ENCODE measurements at places on chromosomes 3 and 15.

GRCh38 chr3:52298149-52299098 lies 10.8 kb downstream of the GLYCTK start:
- DNase-seq: no peak

- DNase-seq: no peak
Measured at GRCh38 chr3:190088890-190089289, 31.8 kb downstream of the P3H2 start.

DNA sequence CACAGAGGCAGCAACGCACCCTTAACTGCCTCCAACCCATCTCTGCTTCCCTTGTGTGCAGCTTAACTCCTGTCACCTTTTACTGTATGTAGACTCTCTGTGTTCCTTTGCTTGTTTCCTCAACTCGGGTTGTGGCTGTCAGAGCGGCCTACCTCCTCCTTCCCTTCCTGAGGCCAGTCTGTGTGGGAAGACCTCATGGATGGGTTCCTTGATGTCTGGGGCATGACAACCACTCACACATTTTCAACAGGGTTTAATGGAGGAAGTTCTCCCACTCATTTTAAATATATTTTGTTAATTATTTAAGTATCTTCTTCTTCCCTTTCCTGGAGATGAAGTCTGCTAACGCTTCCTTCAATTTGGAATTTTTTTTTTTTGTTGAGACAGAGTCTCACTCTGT lies 1.8 kb upstream of the CSPG5 start:
- no peak for DNase-seq

- no peak for DNase-seq
Measured at GRCh38 chr3:116198087-116198486, 247.2 kb downstream of the LSAMP start.

DNA sequence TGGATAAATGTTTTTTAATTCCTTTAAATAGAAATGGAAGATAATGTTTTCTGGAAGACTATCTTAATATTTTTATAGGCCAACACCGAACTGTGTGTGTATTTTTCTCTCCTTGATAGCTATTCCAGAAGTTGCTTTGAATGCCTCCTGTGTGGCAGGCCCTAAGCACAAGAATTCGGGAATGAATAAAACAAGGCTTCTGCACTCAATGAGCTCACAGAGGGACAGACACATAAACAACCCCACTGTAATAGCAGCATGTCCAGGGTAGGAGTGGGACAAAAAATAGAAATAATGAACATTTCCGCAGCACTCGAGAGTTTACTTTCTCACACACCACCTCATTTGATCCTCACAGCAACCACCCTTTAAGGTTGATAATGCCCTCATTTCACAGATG lies 18.0 kb downstream of the SRGAP3 start:
- DNase-seq: no peak

DNA sequence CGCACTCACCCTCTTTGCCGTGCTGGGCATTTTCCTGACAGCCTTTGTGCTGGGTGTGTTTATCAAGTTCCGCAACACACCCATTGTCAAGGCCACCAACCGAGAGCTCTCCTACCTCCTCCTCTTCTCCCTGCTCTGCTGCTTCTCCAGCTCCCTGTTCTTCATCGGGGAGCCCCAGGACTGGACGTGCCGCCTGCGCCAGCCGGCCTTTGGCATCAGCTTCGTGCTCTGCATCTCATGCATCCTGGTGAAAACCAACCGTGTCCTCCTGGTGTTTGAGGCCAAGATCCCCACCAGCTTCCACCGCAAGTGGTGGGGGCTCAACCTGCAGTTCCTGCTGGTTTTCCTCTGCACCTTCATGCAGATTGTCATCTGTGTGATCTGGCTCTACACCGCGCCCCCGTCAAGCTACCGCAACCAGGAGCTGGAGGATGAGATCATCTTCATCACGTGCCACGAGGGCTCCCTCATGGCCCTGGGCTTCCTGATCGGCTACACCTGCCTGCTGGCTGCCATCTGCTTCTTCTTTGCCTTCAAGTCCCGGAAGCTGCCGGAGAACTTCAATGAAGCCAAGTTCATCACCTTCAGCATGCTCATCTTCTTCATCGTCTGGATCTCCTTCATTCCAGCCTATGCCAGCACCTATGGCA lies 41.1 kb upstream of the CSTA start:
- no peak for DNase-seq

DNA sequence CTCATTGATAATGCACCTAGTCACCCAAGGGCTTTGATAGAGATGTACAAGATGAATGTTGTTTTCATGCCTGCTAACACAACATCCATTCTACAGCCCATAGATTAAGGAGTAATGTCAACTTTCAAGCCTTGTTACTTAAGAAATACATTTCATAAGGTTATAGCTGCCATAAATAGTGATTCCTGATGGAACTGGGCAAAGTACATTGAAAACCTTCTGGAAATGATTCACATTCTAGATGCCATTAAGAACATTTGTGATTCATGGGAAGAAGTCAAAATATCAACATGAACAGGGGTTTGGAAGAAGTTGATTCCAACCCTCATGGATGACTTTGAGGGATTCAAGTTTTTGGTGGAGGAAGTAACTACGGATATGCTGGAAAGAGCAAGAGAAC lies 135.2 kb downstream of the TLE3 start:
- no peak for DNase-seq

DNA sequence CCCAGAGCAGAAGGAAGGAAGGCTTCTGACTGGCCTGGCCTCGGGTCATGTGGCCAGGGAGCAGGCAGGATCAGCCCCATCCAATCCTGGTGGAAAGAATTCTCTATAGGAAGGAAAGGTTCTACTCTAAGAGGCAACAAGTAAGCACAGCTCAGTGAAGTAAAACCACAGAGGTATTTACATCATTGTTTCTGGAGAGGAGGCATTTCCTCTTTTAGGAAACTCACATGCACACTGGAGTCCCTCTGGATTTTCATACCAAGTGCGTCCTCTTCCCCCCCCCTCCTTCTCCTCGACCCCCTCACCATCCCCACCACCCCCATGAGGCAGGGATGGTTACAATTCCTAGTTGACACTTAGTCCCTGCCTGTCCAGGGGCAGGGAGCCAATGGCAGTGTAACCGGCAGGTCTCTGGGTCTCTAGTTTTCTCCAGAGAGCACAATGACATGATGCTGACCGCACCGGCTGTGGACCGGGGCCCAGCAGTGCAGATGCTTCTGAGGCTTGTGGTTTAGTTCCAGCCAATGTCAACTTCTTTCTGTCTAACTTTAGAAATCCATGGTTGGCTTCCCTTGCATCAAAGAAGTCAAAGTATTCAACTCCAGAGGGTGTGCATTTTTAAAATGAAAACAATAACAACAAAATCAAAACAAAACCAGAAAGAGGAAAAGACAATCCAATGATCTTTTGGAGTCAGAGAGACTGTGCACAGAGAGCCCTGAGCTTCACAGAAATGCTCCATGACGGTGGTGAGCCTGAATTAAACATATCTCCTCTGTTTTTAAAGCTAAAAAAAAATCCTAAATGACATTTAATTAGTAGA lies 230.3 kb upstream of the TLE3 start:
- DNase-seq: peak; percentile 88

GRCh38 chr15:65833501-65834205 lies 35.6 kb upstream of the RAB11A start:
- DNase-seq: no peak

DNA sequence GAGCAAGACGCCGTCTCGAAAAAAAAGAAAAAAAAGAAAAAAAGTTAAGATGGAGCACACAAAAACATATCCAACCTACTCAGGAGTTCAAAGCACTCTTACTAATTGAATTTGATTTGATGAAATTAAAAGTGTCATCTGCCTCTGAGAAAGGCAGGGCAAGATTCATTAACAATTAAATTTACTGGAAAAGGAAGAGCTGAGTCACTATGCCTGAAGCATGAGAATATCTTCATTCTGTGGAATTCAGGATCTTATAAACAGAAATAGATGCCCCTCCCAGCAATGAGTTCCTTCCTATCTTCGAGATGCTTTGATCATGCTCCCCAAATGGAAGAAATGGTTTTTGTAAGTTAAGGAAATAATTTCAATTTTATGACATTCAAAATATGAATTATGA lies 61.0 kb upstream of the ST3GAL6 start:
- no peak for DNase-seq

GRCh38 chr15:36361351-36361870 lies 218.0 kb upstream of the CDIN1 start:
- DNase-seq: no peak

- no peak for DNase-seq
Measured at GRCh38 chr3:142057331-142057725, 92.0 kb downstream of the TFDP2 start.

DNA sequence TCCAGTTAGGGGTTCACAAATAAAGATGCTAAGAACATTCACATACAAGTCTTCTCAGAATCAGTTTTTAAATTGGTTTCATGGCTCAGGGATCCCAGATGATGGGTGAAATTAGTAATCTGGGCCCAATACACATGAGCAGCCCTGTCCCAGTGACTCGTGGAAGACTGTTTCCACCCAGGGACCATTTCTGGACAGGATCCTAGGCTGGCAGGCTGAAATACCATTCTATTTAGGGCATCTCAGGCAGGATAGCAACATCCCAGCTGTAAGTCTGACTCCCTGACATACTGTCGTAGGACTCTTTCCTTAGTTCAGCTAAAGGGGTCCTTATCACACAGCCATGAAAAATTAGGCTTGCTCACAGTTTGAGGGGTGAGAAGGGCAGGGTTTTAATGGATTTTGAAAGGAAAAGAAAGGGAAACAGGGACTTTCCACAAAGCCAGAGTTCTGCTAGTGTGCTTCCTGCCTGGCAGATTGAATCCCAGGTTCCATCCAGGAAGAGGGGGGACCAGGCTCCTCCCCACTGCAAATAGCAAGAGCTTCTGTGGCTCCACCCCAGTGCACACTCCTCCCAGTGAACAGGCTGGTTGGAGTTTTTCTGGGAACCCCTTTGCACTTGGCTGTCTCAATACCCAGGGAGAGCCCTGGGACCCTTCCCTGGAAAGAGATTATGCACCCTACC lies 41.3 kb upstream of the LYZL4 start:
- DNase-seq: no peak

DNA sequence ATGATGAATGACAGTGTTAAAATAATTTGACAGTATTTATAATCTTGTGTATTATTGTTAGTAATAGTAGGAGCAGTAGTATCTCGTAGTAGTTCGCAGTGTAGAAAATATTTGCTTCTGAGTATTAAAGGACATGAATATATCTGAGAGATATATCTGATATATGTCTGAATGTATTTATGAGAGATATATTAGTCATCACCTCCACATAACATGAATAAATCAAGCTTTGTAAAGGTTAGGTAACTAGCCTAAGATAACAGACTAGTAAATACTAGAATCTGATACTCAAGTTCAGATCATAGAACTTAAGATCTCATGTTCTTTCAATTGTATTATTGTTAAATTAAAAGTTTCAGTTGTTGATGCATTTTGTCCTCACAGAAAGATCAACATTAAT lies 130.5 kb downstream of the UBE2E2 start:
- no peak for DNase-seq

- DNase-seq: no peak
Measured at GRCh38 chr15:40255033-40255432, 16.2 kb downstream of the PAK6 start.

- DNase-seq: no peak
Measured at GRCh38 chr15:93517176-93517575, 428.2 kb upstream of the RGMA start.

- peak; percentile 13 for DNase-seq
Measured at GRCh38 chr3:34683851-34684250, 885.4 kb downstream of the PDCD6IP start.

GRCh38 chr15:97876281-97876675 lies 84.2 kb upstream of the ARRDC4 start:
- no peak for DNase-seq

DNA sequence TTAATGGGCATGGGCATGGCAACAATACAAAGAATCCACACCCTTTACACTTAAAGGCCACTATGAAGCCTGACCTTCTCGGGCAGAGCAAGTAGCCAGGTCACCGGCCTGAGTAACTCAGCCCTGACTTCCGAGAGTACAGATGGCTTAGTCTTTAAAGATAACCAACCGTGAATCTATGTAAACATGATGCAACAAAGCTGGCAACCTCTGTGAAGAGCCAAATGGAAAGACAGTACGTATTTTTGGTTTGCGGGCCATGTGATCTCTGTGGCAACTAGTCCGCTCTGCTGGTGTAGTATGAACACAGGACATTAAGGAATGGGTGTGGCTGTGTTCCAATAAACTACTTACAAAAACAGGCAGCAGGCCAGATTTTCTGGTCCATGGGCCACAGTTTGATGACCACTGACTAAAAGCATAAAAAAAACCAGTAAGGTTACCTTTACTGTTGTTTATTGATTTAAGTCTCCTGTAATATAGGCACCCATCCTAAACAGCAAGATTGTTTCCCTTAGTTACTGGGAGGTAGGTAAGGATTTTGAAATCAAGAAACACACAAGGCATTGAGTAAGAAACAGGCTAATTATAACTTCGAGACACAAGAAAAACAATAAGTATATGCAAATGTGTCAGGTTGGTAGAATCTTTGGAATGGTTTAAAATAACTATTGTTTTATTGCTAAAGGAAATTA lies 14.5 kb downstream of the RIOX2 start:
- DNase-seq: no peak

DNA sequence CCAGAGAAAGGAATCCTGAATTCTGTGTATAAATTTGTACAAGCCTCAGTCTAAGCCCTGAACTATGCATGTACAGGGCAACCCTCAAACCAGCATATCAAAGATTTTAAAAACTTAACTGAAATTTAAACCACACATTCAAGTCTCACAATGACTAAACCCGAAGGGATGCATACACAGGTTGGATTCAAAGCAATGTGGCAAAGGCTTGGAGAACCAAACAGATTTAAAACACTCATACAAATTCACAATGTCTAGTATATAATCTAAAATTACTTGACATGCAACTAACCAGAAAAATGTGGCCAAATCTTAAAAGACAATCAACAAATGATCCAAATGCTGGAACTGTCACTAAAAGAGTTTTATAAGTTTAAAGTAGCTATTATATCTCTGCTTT lies 36.4 kb downstream of the CEP152 start:
- no peak for DNase-seq

GRCh38 chr3:152283492-152284381 lies 15.0 kb downstream of the MBNL1 start:
- no peak for DNase-seq

- no peak for DNase-seq
Measured at GRCh38 chr3:156816091-156816793, 9.9 kb upstream of the LEKR1 start.

GRCh38 chr3:157398598-157398997 lies 38.1 kb upstream of the PTX3 start:
- no peak for DNase-seq
